ENCODE measurements at places on chromosomes 12 and 14.

DNA sequence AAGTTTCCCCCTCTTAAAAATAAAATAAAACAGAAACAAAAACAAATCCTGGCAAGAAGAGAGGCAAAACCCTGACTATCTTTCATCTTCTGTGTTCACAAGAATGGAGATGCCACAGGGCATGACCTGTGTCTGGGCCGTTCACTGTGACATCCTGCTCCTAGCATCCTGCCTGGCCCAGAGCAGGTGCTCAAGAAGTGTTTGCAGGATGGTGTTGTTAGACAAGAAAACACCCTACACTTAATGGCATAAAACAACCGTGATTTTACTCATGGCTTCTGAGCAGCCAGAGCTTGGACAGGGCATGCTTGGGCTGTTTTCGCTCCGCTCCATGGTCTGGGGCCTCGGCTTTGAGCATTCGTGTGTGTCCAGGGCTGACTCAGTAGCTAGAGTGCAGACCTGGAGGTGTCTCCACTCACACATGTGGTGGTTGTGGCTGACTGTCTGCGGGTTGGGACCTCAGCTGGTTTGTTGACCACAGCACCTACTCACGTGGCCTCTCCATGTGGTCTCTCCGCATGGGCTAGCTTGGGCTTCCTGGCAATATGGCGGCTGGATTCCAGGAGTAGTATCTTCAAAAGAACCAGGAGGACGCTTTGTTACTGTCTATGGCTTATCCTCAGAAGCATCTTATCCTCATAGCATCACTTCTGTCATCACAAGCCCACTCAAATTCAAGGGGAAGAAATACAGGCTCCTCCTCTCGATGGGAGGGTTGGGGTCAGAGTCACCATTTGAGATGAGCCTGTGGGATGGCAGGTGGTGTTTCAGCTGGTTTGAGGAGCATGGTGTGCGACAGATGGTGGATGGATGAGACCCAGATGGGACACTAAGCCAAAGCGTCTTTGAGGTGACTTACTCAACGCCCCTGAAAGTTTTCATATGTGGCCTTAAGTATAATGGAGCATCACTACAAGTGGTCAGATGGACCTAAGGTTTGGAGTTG is 33.2 kb upstream of the FZD10 start:
- no peak for DNase-seq

DNA sequence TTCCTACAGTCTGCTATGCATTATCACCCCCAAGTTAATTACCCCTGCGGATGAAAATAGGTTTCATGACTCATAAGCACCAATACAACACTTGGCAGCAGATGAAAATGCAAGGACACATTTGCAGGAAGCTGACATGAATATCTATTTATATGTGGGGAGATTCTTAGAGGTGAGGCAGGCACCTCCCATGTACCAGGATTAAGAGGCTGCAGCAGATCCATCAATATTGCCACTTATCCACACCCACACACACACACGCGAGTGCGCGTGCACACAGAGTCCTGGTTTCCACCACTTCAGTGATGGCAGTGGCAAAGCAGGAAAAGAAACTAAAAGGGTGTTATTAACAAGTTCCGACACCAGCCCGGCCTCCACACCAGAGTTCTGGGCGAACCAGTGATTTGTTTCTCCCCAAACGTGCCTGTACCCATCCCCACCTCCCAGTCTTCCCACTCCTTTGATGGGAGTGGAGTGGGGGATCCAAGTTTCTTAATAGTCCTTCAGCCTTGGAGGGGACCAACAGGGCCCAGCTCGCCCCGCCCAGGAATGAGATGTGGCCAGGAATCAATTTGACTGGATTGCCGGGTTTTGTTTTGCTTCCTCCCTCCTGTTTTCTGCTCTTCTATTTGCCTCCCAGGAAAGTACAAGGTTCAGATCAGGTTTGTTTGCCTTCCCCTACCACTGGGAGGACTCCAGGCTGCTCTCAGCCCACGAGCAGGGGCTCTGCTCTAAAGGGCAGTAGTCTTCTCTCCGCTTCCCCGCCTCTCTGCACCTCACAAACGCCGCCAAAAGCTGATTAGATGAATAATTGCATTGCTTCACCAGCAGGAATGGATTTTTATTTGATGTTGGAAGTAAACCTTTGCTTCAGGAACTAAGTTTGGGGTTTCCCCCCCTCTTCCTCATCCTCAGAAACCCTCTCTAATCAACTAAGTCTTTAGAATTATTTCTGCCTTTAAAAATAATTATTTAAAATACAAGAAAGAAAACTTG is 5.2 kb downstream of the IRF2BPL start:
- DNase-seq: no peak

- DNase-seq: peak; percentile 36
Measured at GRCh38 chr14:80959496-80959895, 4.1 kb downstream of the TSHR start.

DNA sequence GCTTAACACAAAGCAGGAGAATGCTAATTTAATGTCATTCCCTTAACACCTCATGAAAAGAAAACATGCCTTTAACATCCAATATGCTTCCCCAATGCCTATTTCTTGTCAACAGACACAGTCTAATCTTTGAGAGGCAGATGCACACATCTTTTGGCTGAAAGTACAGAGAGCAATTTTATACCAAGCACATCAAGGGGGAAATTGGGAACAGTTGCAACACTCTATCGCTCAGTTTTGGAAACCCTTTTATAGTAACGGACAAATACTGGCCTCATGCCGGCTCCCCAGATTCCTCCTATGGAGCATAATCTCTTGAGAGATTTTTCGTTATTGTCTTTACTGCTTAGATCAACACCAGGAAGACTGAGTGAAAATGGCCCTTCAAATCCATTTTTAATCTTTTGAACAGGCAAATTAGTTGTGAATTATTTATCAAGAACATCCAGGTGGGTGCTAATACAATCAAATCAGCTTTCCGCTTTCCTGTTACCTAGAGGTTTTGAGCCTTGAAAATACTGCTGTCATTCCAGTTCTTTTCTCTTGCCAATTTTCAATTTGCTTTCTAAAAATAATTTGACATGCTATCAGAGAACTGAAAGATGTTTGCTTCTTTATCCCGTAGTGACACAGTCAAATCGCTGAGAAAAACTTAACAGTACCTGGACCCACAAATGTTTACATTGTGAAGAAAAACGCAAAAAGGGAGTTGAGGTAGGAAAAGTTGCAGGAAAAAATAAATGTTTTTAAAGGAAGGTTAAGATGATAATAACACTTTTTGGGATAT is 60.7 kb upstream of the CAND1 start:
- DNase-seq: no peak

GRCh38 chr14:105927096-105928060 is 401.0 kb downstream of the TMEM121 start:
- DNase-seq: no peak

DNA sequence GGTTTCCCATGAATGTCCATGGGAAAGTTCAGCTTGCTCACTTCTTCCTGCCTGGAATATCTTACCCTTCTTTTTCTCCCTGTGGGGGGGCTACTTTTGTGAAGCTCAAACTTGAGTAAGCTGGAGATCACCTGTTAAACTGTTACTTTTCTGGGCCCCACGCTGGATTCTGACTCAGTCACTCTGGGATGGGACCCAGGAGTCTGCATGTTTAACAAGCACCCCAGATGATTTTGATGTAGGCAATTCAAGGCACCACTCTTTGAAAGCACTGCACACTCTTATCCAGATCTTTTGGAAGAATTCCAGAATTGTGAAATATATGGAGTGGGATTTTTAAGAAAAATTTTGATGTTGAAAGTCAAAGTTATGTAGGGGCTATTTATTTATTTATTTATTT is 46.3 kb upstream of the IGF1 start:
- DNase-seq: no peak
